Vagina (tissue), 2 donors: ENCODE measurements at places on chromosomes 5 and 9. TPM values are rescaled to one million over a fixed set of nuclear protein-coding genes. Genes with fewer than 3 reads are reported as not detected.

Gene SOX30
- total RNA-seq, result not detected

GRCh38 chr5:136526021-136526420 lies 160.7 kb upstream of the TRPC7 start:
- no peaks in the 10 kb centered on the region for H3K36me3 ChIP-seq
- no peak for DNase-seq
- no peaks in the 10 kb centered on the region for H3K4me1 ChIP-seq
- H3K27me3 ChIP-seq, result no peaks in the 10 kb centered on the region
- no peak overlapping the region for H3K27ac ChIP-seq
- no peak overlapping the region for H3K4me3 ChIP-seq

DNA sequence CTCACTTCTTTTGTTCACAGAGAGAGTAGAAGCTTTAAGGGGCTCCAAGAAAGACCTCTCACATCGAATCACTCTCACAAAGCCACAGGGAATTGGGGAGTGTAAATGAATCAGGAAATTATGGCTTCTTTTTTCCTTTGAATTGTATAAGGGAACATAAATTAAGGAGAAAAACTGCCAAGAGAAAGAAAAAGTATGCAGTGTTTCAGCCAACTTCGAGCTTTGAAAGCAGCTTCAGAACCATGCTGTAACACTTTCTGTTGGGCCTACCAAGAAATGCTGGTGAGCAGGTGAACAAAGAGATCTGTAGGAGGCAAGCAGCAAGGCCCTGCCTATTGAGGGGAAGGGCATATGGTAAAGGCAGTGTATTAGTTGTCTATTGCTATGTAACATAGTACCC lies 33.4 kb upstream of the CTNNA1 start:
- no peaks in the 10 kb centered on the region for H3K27me3 ChIP-seq
- H3K36me3 ChIP-seq, result no peaks in the 10 kb centered on the region
- no peak overlapping the region for H3K4me3 ChIP-seq
- no peak overlapping the region for H3K27ac ChIP-seq
- DNase-seq, result no peak

Gene KCNV2
- not detected for total RNA-seq

Gene IL3
- total RNA-seq, result not detected

DNA sequence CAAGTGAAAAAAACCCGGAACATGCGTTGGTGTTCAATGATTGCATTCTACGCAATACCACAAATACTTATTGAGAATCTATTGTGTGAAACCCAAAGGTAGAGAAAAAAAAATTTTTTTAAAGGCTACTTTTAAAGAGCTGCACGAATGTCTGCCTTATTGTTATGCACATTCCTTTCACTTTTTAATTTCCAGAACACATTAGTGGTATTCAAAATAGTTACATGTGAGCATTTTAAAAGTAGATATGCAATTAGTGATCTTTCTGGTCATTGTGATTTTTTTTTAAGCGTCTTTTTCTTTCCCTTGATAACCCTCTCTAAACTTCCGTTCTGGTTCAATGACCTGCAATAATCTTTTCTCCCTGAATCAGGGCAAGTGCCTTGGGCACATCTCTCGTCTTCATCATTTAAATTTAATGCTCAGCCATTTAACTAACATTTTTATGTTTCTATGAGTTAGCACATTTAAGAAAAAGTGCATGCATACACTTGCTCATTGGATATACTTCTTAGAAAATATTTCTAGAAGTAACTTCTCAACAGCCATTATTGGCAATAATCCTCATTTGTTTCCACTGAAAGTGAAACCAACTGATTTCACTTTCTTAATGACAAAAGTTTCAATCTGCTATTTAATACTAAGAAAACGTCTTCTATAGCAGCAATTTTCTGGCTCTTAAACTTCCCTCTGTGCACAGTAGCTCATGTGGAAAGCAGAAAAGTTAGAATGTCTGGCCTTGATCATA lies 80.3 kb downstream of the CDH6 start:
- H3K4me1 ChIP-seq, result no peaks in the 10 kb centered on the region
- peak overlapping the region; percentile 29 for H3K4me3 ChIP-seq
- peak overlapping the region; percentile 8 for H3K27ac ChIP-seq
- H3K36me3 ChIP-seq, result no peaks in the 10 kb centered on the region

Gene CACNA1B
- total RNA-seq, result 0.74 TPM

GRCh38 chr5:147956842-147957223 lies 50.5 kb upstream of the C5orf46 start:
- H3K4me3 ChIP-seq, result no peak overlapping the region
- peaks cover 5% of the 10 kb centered on the region for H3K4me1 ChIP-seq
- no peaks in the 10 kb centered on the region for H3K36me3 ChIP-seq
- no peaks in the 10 kb centered on the region for H3K27me3 ChIP-seq
- no peak for DNase-seq

- DNase-seq, result no peak
- no peak overlapping the region for H3K27ac ChIP-seq
- no peaks in the 10 kb centered on the region for H3K27me3 ChIP-seq
These were observed 143.7 kb downstream of the FSTL4 start for GRCh38 chr5:133468596-133468995.

Gene JAKMIP2
- 0.49 TPM for total RNA-seq

Gene ST6GALNAC6
- 108 TPM for total RNA-seq

- no peaks in the 10 kb centered on the region for H3K36me3 ChIP-seq
- no peak for DNase-seq
- no peaks in the 10 kb centered on the region for H3K27me3 ChIP-seq
- H3K4me3 ChIP-seq, result no peak overlapping the region
These were observed 72.8 kb downstream of the TLE4 start for GRCh38 chr9:79644601-79645000.

DNA sequence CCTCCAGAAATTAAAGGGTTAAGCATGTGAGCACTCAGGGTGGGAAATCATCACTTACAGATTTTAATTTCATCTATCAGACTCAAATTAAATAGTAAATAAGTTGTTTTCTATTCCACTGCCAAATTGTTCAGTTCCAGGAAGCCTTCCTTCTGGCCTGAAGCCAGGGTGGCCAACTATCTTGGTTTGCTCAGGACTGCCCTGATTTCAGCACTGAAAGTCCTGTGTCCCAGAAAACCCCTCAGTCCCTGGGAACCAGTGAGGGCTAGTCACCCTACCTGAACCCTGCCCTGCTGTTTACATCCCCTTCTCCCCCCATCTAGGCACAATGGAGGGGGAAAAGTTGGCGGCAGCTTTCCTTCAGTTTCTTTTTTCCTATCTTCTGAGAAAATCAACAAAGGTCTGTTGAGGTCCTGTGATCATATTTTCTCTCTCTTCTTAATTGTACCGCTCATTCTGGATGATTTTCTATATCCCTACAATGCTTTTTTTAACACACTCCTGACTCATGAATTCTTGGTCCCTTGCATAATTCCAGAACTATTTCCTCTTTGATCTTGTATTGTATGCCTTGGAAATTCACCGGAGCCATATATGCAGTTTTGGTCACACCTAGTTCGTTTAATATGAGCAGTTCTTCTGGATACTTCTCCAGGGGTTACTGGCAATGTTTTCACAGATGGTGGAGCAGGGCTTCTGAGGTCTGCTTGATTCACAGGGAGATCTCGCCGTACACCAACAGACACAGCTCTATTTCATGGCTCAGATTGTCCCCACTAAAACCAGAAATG lies 103.8 kb downstream of the MAP1B start:
- no peaks in the 10 kb centered on the region for H3K27me3 ChIP-seq
- H3K4me1 ChIP-seq, result peaks cover 22% of the 10 kb centered on the region
- H3K36me3 ChIP-seq, result no peaks in the 10 kb centered on the region
- H3K4me3 ChIP-seq, result no peak overlapping the region
- no peak for DNase-seq
